ENCODE measurements at places on chromosomes 4 and X.

DNA sequence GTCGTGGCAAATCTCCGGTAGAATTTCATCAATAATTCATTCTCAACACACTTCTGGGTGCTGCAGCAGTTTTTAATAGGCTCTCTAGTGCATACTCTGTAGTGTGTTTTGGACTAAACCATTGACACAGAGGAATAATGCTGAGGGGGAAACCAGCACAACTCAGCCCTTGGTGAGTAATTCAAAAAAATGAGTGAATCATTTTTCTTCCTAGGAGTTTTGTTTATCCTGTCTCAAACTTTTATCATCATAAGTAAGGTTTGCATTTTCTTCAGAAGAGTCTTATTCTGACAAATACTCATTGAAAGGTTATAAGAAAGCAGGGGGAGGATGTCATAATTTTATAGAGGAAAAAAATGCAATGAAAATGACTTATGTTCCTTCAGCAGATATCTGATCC is 2542.7 kb downstream of the PCDH7 start:
- no peak overlapping the region for H3K4me3 ChIP-seq
- peak; percentile 3 for DNase-seq
- H3K27me3 ChIP-seq: no peaks in the 10 kb centered on the region
- no peaks in the 10 kb centered on the region for H3K36me3 ChIP-seq

DNA sequence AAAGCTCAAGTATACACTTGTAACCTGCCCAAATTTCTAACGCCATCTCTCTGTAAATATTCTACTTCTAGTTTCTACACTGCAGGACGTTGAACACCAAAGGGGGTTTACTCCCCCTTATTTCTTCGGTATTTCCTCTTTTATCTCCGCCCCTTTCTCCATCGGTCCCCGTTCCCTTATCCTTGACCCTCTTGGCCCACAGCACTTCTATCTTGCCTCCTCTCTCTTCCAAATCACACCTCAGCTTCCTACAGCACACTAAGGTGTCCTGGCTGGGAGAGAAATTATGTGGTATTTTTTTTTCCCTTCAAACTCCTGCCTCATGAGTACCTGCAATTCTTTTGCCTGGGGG is 715 bp downstream of the ZMAT1 start:
- H3K36me3 ChIP-seq: no peaks in the 10 kb centered on the region
- H3K4me3 ChIP-seq: peak overlapping the region; percentile 52
- no peak for DNase-seq
- no peak overlapping the region for H3K27ac ChIP-seq
- no peaks in the 10 kb centered on the region for H3K27me3 ChIP-seq
- H3K4me1 ChIP-seq: no peaks in the 10 kb centered on the region

DNA sequence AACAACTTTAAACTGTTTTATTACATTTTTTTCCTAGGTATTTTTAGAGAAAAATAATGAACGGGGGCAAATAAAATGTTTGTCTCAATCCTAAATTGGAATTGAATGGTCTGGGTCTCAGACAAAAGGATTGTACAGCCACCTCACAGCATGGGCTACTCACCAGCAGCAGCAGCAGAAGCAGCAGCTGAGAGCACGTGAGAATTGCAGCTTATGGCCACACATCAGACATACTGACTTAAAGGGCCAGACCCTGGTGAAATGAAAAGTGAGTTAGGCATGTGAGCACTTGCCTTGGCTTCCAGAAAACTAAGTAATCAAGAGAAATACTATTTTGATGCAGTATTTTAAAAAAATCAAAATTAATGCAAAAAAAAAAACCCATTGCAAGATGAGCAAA is 56.6 kb downstream of the AASDH start:
- no peak overlapping the region for H3K4me3 ChIP-seq
- H3K4me1 ChIP-seq: no peaks in the 10 kb centered on the region
- peak; percentile 32 for DNase-seq
- H3K27ac ChIP-seq: no peak overlapping the region
- H3K36me3 ChIP-seq: no peaks in the 10 kb centered on the region

GRCh38 chrX:31279359-31279758 is 207.5 kb upstream of the FTHL17 start:
- no peaks in the 10 kb centered on the region for H3K4me1 ChIP-seq
- no peaks in the 10 kb centered on the region for H3K27me3 ChIP-seq
- H3K27ac ChIP-seq: no peak overlapping the region
- H3K4me3 ChIP-seq: no peak overlapping the region
- peak; percentile 12 for DNase-seq

DNA sequence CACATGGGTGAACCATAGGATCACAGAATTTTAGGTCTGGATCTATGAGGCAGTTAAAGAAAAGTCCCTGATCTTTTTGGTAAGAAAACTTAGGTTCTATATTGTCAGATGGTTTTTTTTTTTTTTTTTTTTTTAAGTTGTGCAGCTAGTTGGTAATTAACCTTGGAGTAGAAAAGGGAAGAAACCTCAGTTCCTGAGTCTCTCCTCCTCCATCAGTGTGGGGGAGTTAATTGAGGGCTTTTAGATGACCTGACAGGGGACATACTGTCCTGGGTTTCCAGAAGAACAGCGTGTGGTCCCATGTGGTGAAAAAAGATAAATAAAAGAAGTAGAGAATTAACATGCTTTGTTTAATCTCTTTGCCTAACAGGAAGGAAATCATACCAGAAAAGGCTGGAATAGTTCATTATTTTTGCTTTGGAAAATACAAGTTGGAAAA is 123.7 kb downstream of the ARHGAP10 start:
- no peaks in the 10 kb centered on the region for H3K27me3 ChIP-seq
- H3K4me3 ChIP-seq: no peak overlapping the region
- no peaks in the 10 kb centered on the region for H3K36me3 ChIP-seq
- no peak overlapping the region for H3K27ac ChIP-seq
- peaks cover 7% of the 10 kb centered on the region for H3K4me1 ChIP-seq

DNA sequence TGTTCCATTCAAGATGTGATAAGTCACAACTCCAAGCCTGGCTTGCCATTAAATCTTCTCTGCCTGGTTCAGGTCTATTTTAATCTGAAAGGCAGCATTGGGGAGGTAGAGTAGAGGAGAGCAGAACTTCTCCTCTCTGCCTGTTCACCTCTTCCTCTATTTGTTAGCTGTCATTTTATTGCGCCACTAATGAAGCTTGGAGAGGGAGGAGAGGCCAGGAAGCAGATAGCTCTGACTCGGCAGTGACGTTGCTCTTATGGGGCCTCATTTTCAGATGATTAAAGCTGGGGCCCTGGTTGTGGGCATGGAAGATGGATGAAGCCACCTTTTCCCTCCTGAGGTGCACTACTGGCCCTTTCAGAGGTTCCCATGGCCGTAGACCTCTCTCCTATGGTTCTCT is 207.3 kb downstream of the MID1IP1 start:
- DNase-seq: no peak
- H3K36me3 ChIP-seq: no peaks in the 10 kb centered on the region
- H3K4me1 ChIP-seq: no peaks in the 10 kb centered on the region
- no peak overlapping the region for H3K27ac ChIP-seq

GRCh38 chrX:120534413-120535205 is 26.2 kb downstream of the CUL4B start:
- no peak overlapping the region for H3K27ac ChIP-seq
- H3K4me3 ChIP-seq: no peak overlapping the region
- no peaks in the 10 kb centered on the region for H3K27me3 ChIP-seq
- H3K36me3 ChIP-seq: no peaks in the 10 kb centered on the region
- peak; percentile 6 for DNase-seq

GRCh38 chr4:16864199-16864598 is 34.2 kb downstream of the LDB2 start:
- H3K4me3 ChIP-seq: no peak overlapping the region
- no peak overlapping the region for H3K27ac ChIP-seq
- H3K4me1 ChIP-seq: peaks cover 11% of the 10 kb centered on the region
- H3K36me3 ChIP-seq: no peaks in the 10 kb centered on the region

DNA sequence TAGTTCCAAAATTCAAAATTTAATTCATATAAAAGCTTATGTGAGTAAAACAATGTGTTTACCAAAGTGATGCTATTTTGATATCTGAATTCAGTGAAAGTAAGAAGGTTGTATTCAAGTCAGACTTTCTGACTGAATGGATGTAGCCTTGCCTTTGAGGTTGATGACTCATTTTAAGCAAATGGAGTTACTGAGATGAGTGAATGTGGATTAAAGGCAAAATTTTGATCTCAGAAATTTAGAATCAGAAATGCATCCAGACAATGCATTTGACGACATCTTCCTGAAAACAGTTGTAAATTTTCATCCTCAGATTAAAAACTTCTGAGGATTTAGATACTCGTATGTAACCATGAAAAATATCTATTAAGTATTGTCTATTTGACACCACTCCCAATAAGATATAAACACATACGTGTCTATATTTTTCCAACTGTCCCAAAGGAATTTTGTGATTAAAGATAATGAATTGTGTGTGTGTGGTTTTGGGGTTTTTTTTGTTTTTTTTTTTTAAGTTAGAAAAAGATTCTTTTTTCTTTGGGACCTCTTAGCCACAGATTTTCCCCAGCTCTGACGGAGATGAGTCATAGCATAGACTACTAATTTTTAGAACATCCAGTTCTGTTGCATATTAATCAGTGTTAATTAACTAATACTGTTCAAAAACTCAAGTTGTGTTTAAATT is 34.4 kb downstream of the NFKB1 start:
- no peaks in the 10 kb centered on the region for H3K4me1 ChIP-seq
- H3K27me3 ChIP-seq: no peaks in the 10 kb centered on the region
- no peaks in the 10 kb centered on the region for H3K36me3 ChIP-seq
- DNase-seq: peak; percentile 67

DNA sequence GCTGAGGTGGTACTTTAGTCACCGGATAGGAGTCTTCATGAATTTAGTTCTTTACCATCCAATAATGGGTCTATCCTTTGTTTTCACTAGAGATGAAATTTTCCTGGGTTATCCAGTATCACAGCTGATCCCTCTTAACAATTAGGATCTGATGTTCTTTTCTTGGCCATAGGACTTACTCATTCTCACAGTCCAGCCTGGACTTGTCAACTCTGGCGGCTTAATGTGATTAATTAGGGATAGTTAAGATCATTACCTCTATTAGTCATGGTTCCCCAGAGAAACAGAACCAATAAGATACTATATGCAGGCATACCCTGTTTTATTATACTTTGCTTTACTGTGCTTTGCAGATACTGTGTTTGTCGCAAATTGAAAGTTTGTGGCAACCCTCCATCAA is 272.7 kb upstream of the FAT4 start:
- H3K36me3 ChIP-seq: no peaks in the 10 kb centered on the region
- H3K27ac ChIP-seq: no peak overlapping the region
- no peaks in the 10 kb centered on the region for H3K4me1 ChIP-seq
- H3K4me3 ChIP-seq: no peak overlapping the region
- DNase-seq: peak; percentile 91

- no peaks in the 10 kb centered on the region for H3K4me1 ChIP-seq
- H3K4me3 ChIP-seq: no peak overlapping the region
- H3K27me3 ChIP-seq: no peaks in the 10 kb centered on the region
- no peaks in the 10 kb centered on the region for H3K36me3 ChIP-seq
- peak; percentile 89 for DNase-seq
- H3K27ac ChIP-seq: no peak overlapping the region
These were observed 64.9 kb downstream of the N4BP2 start for GRCh38 chr4:40121515-40121914.

DNA sequence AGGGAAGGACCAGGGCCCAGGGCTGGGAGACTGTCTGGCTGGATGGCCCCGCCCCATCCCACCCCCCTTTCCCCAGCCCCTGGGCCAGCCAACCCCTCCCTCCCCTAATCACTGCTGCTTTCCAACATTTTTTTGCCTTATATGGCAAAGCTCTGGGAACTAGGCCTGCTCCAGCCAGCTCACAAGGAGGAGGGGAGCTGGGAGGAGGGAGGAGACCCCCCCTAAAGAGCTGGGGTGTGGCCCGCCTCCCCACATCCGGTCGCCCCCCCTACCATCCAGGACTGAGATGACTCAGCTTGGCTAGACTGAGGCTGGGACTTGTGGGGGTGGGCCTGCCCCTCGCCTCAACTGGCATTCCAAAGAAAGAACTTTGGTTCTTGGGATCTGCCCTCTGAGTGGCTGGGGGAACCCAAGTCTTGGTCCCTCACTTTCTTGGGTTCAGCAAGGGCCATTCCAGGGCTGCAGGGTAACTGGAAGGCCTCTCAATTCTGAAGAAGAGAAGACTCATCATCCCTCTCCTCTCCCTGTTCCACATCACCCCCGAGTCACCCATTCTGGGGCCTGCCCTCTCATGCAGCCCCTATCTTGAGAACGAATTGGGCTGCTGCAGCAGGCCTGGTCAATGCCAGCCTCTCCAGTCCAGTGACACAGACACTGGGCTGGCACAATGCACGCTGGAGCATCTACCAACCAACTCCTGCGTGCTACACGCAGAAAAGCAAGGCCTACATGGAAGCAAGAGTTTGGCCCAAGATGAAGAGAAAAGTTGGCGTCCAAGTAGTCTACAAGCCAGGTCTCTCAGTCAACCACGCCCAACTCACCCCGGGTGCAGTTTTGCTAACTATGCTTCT is 4.8 kb downstream of the FLNA start:
- H3K4me3 ChIP-seq: peak overlapping the region; percentile 93
- H3K4me1 ChIP-seq: peaks cover 6% of the 10 kb centered on the region
- no peaks in the 10 kb centered on the region for H3K27me3 ChIP-seq

DNA sequence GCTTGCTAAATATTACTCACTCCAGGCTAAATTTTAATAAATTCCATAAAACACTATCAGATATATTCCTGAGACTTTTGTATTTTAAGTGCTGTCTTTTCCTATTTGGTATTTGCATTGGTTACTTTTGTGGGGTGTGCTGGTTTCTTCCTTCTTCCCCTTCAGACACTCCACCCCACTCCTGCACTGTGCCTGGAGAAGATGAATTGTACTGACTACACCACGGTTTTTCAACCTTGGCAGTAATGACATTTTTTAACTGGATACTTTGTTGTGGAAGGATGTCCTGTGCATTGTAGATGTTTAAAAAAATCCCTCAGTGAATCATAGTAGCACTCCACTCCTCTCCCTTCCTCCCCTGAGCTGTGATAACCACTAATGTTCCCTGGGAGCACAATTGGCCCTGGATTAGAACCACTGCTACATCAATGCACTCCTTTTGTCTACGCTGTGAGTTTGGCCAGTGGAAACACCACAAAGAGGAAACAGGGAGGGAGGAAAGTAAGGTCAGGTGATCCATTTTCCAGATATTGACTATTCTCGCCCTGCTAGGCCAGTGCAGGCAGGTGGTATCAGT is 36.3 kb downstream of the SNCA start:
- H3K27ac ChIP-seq: no peak overlapping the region
- no peaks in the 10 kb centered on the region for H3K27me3 ChIP-seq
- no peaks in the 10 kb centered on the region for H3K36me3 ChIP-seq

DNA sequence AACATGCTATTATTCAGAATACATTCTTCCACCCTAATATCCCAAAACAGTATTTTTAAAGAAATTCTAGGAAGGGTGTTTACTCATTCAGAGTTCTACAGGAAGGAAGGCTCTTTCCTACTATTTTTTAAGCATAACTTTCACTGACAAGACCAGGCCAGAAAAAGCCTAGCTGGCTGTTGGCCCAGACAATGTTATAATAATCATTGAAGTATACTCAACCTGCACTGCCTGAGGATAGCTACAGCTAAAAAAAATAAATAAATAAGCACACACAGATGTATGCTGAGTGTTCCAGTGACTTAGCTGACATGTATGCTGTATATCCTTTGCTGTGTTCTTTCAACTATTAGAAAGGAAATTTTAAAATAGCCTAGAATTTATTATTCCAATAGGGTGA is 145.8 kb upstream of the SPRY1 start:
- H3K4me3 ChIP-seq: no peak overlapping the region
- no peak overlapping the region for H3K27ac ChIP-seq
- no peaks in the 10 kb centered on the region for H3K4me1 ChIP-seq
- H3K27me3 ChIP-seq: no peaks in the 10 kb centered on the region

- peak; percentile 13 for DNase-seq
- no peaks in the 10 kb centered on the region for H3K36me3 ChIP-seq
- H3K4me1 ChIP-seq: no peaks in the 10 kb centered on the region
- H3K27ac ChIP-seq: no peak overlapping the region
- no peaks in the 10 kb centered on the region for H3K27me3 ChIP-seq
These were observed 182.5 kb upstream of the NPY2R start for GRCh38 chr4:155025762-155026457.
